ENCODE measurements at places on chromosomes 2 and 18.

GRCh38 chr2:48635786-48636185, 18.1 kb downstream of the GTF2A1L start:
- no peak for DNase-seq

DNA sequence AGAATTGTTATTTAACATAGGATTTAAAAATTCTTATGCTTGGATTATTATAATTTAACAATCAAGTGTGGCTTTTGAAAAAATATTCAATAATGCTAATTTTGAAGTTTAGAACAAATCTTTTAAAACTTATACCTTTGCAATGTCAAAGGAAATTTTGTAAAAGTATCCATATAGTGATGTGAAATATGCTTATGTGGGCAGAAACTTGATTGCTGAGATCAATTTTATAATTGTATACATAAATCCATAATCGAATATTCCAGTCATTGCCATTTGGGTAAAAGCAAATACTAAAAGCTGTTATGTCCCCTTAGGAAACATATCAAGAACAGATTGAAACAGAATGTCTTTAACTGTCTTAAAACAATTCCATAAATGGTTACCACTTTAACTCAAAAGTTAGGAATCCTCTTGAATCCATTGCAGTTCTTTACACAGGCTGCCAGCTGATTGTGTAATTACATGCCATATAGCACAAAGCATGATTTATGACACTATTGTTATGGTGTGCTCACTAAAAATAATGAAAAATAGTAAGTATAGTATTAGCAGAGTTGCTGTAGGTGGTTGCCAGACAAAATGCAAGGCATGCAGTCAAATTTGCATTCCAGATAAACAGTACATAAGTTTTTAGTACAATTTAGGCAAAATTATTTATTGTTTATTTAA, 24.2 kb downstream of the PLCL1 start:
- no peak for DNase-seq

- DNase-seq = no peak
These were observed 944 bp downstream of the RAB3GAP1 start for GRCh38 chr2:135052997-135053474.

DNA sequence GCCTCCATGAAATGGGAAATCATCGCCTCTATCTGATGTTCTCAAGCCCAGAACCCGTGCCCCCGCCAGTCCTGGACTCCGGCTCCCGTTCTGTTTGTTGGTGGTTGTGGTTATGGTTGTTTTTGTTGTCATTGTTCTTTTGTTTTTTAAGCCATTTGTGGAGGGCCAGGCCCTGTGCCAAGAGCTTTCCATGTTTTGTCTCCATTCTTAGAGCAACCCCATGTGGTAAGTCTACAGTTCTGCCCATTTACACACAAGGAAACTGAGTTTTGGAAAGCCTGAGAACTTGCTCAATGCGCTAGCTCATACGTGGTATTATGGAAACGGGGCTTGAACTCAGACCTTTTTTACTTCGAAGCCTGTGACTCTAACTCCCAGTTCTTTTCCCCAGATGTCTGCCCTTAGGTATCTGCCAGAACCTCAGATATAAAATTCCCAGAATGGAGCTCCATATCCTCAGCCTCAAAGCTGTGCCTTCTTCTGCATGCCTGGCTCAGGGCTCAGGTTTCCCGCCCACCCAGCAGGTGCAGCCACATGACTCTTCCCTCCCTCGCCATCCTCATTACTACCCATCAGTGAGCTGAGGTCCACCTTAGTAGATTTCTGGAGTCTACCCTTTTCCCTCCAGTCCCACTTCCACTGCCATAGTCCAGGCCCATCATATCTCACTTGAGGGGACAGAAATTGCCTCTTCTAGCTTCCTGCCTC, 194.1 kb downstream of the KLHL29 start:
- DNase-seq = no peak

GRCh38 chr2:72543497-72544216, 282.2 kb downstream of the EXOC6B start:
- DNase-seq = no peak

GRCh38 chr18:77482190-77483085, 232.8 kb downstream of the GALR1 start:
- DNase-seq = no peak

- DNase-seq = no peak
These were observed 22.2 kb downstream of the KIAA2012 start for GRCh38 chr2:202095235-202095634.
